ENCODE measurements at places on chromosomes 16 and 17. TPM values are rescaled to one million over a fixed set of nuclear protein-coding genes. Genes with fewer than 3 reads are reported as not detected.

DNA sequence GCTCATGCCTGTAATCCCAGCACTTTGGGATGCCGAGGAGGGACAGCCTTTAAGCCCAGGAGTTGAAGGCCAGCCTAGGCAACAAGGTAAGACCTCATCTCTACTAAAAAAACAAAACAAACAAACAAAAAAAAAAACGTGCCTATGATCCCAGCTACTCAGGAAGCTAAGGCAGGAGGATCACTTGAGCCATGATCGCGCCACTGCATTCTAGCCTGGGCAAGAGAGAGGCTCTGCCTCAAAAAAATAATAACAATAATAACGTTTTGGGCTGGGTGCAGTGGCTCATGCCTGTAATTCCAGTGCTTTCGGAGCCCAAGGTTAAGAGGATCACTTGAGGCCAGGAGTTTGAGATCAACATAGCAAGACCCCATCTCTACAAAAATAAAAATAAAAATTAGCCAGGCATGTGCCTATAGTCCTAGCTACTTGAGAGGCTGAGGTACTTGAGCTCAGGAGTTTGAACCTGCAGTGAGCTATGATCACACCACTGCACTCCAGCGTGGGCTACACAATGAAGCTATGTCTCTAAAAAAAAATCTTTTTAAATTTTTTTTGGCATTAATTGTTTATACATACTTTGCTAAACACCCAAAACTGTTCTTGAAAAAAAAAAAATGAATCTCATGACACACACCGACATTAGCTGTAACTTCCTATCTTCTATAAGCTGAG is 3.3 kb downstream of the PHLPP2 start:
- DNase-seq: no peak

GRCh38 chr16:66346221-66346620 is 20.3 kb upstream of the CDH5 start:
- no peak for DNase-seq

DNA sequence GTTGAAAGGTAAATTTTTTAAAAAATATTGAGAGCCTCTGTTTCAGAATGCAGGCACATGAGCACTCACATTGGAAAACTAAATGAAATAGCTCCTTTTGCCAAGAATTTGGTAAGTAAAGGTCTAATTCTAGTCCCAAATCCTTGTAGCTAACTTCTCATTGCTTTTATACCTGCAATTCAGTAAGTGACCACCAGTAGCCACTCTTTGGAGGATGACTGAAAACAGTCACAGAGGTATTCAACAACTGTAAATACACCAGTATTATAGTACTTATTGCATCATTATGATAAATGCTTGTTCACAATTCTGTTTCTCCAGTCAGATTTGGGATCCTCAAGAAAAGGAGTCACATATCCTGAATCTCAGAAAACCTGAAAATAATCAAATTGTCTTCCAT is 562.4 kb upstream of the CDH11 start:
- no peak for DNase-seq

DNA sequence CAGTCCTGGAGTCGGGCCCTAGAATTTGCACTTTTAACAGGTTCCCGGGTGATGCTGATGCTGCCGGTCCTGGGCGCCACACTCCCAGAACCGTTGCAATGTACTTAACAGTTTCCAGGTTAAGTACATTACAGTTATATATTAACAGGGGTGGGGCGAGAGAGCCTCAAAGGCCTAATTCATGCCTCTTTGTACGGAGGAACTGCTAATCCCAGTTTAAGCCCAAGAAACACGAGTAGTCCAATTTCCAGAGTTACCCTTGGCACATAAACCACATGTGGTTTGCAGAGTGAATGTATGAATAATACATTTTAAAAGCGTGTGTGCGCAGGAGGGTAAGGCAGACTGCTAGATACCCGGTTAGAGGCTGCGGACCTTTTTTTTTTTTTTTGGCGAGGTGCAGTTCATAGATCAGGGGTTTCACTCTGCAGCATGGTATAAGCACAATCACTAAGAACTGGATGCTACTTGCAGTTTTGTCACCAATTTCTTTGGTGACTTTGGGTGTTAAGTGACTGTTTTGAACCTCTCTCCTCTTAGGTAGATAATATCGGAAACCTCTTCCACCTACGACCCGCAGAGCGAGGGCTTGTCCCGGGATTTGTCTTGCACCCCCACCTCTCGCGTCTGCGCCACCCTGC is 713 bp downstream of the COX11 start:
- DNase-seq: peak; percentile 35

- DNase-seq: no peak
These were observed 32.7 kb downstream of the RHBDL3 start for GRCh38 chr17:32298298-32298697.

GRCh38 chr17:80859002-80859941 is 132.4 kb upstream of the CHMP6 start:
- DNase-seq: peak; percentile 85

DNA sequence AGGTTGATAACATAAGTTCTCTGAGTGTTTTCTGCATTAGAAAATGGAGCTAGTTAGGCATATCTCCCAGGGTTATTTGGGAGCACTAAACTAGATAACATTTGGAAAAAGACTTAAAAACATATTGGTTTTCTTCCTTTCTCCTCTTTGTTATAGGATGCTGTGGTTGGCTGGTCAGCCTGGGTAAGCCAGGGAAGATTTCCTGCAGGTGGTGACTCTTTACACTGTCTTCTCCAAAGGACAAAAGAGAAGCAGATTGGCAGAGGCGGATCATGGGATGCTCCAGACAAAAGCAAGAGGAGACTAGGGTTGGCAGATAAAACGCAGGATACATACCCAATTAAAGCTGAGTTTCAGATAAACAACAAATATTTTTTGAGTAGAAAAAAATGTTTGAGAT is 6.2 kb upstream of the CRYBA1 start:
- no peak for DNase-seq

DNA sequence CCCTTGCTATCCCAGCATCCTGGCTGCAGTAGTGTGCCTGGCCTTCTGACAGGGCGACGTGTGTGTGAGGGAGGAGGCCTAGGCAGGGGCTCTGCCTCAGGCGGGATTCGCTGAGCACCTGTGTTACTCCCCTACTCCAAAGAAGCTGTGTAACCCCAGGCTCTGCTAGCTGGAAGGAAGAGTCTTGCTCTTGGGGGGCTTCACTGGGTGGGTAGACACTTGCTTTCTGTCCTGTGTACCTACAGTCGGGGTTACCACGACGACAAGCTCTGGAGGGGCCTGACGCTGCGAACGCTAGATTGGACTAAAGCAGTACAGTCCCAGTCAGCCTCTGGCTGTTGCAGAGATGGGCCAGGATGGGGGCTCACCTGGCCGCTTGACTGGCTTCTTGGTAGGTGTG is 9.5 kb downstream of the EXOC7 start:
- no peak for DNase-seq

GRCh38 chr16:29769507-29769906 is 8.5 kb upstream of the ZG16 start:
- no peak for DNase-seq

- DNase-seq: no peak
These were observed 261.8 kb downstream of the CDH13 start for GRCh38 chr16:82888591-82889001.

- DNase-seq: peak; percentile 95
These were observed at the start of gene TMEM97 for GRCh38 chr17:28318759-28319597. TSS of gene TMEM97 (plus strand) at chr17:28319200. CDS start at chr17:28319240, 40 bp downstream.

GRCh38 chr16:81591545-81591870 is 146.9 kb downstream of the CMIP start:
- no peak for DNase-seq

DNA sequence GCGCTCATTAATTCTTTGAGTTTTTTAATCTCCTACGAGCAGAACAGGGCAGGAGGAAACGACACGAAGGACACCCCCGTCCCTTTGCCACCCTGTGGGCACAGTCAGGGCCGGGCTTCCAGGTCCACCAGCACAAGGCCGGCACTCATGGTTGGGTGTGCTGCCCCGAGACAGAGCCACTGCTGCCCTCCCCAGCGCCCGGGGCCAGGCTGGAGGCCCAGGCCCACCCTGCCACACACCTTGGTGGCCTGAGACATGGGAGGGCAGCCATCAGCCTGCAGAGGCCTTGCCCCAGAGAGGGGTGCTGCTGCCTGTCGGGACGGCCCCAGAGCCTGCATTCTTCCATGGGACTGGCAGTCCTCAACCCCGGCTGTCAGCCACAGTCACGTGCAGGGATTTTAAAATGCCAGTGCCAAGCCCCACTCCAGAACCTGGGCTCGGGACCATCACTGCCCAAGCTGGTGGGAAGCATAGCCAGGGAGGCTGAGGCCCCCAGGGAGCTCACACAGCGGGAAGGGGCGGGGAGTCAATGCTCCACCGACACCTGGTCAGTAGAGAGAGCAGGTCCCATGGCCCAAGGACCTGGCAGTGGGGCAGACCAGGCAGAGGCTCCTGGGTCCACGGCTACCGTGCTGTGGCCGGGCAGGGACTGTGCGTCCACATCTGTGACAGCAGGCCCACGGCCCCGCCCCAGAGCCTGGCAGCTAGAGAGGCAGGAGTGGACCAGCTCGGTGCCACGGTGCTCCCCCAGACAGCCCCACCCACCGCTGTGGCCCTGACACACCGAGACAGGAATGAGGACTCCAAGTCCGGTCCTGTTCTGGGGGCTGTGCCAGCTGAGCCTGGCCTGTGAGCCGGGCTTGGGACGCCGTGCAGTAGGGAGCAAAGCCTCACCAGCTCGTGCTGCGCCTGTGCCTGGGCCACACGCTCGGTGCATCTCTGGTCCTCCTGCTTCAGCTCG is 27.5 kb downstream of the CEP131 start:
- DNase-seq: peak; percentile 47

PRSS22 gene
- 3.1 TPM for total RNA-seq

ABCC1 gene
- 45.5 TPM for total RNA-seq

WSCD1 gene
- not detected for total RNA-seq

ALOX12B gene
- 3.2 TPM for total RNA-seq

HS3ST4 gene
- total RNA-seq: not detected

CD300H gene
- total RNA-seq: not detected

FBXW10 gene
- 0.21 TPM for total RNA-seq

All from mammary epithelial cell (primary cell).